Small intestine (tissue), 16 donors: ENCODE measurements at places on chromosomes 6 and 20. TPM values are rescaled to one million over a fixed set of nuclear protein-coding genes. Genes with fewer than 3 reads are reported as not detected.
A peak's percentile ranks its signal among the peaks of the same experiment; 100 is the strongest.

TMC2 gene
- polyA plus RNA-seq = not detected

- DNase-seq = no peak
Measured at GRCh38 chr6:99995916-99996315, 1.9 kb upstream of the MCHR2 start.

IRF4 gene
- 0.16 TPM for polyA plus RNA-seq

- no peak for DNase-seq
Measured at GRCh38 chr6:116369964-116370759, 585 bp upstream of the DSE start.

DNA sequence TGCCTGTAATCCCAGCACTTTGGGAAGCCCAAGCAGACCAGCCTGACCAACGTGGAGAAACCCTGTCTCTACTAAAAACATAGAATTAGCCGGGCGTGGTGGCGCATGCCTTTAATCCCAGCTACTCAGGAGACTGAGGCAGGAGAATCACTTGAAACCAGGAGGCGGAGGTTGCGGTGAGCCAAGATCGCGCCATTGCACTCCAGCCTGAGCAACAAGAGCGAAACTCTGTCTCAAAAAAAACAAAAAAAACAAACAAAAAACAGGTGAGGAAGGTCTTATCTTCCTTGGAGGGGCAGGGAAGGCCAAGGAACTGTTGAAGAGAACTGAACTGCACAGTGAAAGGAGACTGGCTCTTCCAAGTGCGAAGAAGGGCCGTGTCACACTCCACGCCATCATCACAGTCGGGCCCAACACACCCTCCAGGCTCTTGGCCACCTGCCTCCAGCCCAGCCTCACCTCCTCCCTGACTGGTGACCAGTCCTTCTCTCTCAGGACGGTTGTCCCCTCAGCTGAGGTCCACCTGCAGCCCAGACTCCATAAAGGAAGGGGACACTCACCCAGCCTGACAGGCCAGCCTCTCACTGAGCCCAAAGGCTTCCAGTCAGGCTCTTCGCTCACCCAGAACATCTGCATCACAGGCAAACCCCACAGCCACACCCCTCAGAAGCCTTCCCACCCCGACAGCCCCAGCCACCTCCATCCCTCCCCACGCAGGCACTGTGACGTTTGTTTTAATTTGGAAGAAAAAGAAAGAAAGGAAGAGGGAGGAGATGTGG, 4.1 kb downstream of the ZC3H12D start:
- DNase-seq = no peak

DNA sequence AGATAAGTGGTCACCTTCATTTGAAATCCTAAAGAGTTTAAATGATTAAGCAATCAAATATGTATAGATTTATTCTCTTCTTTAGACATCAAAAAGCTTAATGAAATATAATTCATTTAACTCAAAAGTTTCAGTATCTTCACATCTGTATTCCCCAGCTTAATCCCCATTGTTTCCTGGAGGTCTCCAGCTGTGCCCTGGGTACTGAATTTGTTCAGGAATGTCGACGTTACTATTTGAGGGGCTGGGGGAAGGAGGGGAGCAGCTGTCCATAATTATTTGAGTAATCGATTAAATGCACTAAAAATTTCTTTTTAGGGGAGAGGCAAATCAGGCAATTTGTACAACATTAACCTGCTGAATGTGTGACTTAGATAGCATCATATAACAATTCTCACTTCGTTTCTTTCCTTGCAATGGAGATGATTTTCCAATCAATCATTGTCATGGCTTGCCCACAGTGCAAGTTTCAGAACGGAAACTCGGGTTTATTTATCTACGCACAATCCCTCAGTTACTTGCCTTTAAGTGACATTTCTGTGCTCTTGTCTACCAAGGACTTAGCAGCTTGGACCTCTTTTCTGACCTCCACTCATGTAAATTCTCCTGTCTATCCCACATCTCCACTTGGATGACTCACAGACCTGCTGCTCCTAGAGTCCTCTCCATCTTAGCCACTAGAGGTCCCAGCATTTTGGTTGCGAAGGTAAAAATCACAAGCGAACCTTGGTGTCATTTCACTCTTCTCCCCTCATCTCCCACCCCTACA, 3.9 kb downstream of the DOK5 start:
- no peak for DNase-seq

DNA sequence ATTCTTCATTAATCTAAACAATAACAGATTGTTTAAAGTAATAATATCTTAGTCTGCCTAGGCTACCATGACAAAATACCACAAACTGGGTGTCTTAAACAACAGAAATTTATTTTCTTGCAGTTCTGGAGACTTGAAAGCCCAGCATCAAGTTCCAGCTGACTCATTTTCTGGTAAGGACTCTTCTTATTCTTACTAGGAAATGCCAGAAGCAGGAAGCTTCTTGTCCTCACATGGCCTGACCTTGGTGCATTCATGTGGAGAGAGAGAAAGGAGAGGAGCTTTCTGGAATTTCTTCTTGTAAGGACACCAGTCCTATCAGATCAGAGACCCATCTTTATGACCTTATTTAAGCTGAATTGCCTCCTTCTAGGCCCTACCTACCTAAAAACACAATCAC, 110.5 kb downstream of the ANKRD60 start:
- no peak for DNase-seq

HTR1E gene
- polyA plus RNA-seq = not detected

KCNK16 gene
- not detected for polyA plus RNA-seq

TP53INP2 gene
- 7.7 TPM for polyA plus RNA-seq

DNA sequence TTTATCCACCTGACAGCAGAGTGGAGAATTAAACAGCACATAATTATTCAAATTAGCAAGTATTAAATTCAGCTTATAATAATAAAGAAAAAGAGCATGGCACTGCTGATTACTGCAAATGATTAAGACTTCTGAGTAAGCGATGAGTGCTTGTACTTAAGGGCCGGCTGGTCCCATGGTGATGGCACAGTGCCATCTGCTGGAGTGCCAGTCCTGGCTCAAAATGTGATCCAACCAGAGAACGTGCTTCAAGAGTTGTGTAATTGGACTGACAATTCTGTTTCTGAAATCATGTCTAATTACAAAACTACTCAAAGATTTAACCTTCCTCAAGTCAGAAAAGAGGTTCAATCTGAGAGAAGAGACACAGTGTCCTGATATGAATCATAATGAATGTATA, 181.6 kb upstream of the RGS17 start:
- DNase-seq = peak; percentile 10

CD93 gene
- 1.6 TPM for polyA plus RNA-seq

MLN gene
- polyA plus RNA-seq = 264 TPM

DNA sequence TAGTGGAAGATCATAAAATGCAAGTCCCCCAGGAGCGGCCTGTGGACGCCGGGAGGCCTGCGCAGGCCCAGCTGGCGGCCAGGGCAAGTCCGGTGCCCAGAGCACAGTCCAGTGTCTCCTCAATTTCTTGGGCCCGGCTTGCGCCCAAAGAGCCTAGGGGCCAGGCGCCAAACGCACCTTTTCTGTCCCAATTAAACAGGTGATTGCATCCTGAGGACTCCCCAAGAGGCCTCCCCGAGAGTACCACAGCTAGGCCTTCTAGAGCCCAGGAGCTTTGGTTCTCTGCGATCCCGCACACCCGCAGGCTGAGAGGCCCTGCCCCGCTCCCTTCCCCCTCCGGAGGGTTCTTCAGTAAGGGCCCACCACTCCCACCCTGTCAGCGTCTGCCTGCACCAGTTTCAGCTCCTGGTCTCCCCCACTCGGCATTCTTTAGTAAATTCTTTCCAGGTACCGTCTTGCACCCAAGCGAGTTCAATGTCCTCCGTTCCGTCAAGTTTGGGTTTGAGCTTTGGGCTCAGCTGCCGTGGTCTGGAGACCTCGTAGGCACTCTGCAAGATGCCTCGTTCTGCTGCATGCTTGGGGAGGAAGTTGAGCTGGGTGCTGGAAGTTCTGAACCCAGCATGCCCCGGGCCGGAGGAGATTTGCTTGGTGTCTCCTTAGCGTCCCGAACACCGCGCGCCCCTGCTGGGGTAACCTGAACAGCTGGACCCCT, 3.9 kb upstream of the NKX2-2 start:
- DNase-seq = no peak

GRCh38 chr20:50218987-50219435, 28.4 kb downstream of the CEBPB start:
- no peak for DNase-seq

DNA sequence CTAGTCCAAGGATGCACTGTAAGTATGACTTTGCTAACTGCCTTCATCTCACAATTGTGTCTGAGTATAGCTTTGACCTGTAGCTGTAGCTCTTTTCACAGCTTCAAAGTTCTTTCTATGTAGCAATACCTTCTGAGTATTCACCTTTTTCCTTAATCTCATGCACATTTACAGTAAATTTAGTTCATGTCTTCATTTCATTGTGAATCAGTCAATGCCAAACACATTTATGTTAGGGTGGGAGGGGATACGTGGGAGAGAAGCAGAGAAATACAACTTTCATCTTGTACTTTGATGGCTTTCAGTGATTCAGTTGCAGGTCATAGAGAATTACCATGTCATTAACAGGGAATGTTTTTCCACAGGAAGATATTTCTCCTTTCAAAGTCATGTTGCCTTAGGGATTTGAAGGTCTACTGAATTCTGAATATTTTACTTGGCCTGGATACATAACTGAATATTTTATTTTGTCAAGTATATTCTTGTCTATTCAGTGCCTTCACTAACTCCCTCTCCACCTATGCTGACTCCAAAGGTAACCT, 119.2 kb downstream of the TINAG start:
- no peak for DNase-seq

SIGLEC1 gene
- 0.22 TPM for polyA plus RNA-seq

PDE7B gene
- polyA plus RNA-seq = 1.4 TPM

OPRL1 gene
- polyA plus RNA-seq = 0.30 TPM

GRCh38 chr6:150514806-150515380, 84.8 kb upstream of the PLEKHG1 start:
- DNase-seq = no peak

DNA sequence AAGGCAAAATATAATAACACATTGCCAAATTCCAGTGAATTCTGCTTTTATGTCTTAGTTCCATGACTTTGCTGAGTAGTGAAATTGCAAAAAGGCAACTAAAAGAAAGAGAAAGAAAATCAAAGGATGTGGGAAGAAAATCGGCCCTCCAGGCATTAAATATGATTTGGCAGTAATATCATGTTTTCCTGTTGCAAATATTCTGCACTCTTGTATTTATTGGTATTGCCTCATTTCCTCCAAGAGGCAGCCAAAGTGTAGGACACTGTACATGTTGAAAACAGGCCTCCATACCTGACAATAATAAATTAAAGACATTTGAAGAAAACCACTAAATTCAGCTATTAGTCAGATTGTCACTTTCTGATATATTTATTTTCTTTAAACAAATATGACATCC, 460.0 kb upstream of the NOX3 start:
- DNase-seq = no peak

GRCh38 chr20:42027746-42028268, 409.6 kb upstream of the CHD6 start:
- peak; percentile 6 for DNase-seq

DNA sequence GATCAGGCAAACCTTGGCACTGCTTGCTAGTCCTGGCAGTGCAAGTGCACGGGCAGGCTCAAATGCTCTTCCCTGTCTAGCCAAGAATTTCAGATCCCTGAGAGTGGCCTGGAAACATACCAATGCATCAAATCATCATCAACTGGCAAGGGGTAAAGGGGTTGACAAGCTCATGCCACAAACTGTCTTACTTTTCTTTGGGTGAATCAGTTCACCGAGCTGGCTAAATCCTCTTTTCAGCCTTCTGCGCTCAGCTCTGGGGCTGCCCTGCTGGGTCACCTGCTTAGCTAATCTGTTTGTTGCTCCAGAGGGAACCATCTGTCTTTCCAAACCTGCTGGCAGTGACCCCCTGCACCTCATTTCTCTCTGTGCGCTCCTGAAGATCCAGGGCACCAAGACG, 59.5 kb downstream of the LYRM4 start:
- DNase-seq = no peak

GRCh38 chr6:135922746-135923145, 71.2 kb downstream of the PDE7B start:
- DNase-seq = no peak

- no peak for DNase-seq
Measured at GRCh38 chr20:43238833-43239232, 49.1 kb upstream of the PTPRT start.

DNA sequence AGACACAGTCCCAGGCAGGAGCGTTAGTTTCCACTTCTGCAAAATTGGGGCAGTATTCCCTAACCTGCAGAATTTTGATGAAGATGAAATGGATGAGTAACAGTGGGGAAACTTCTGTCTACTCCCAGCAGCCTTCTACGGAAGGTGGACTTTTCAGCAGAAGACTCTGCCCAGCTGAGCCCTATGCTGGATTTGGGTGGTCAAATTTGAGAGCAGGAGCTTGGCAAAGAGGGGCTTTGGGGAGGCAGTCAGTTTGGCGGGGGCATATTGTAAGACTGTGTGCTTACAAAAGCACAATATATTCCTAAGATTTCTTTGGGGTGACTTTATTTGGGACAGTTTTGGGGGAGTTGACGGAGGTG, 5.4 kb upstream of the SDCBP2 start:
- no peak for DNase-seq

DLK2 gene
- not detected for polyA plus RNA-seq

- DNase-seq = no peak
Measured at GRCh38 chr6:48101290-48101689, 9.7 kb downstream of the PTCHD4 start.
